Pancreas (tissue), 10 donors: ENCODE measurements at places on chromosomes 11 and 22. TPM values are rescaled to one million over a fixed set of nuclear protein-coding genes. Genes with fewer than 3 reads are reported as not detected.

- DNase-seq = no peak
Measured at GRCh38 chr22:26852176-26852575, 194.8 kb downstream of the MIAT start.

The CRYBB3 gene
- total RNA-seq = not detected

DNA sequence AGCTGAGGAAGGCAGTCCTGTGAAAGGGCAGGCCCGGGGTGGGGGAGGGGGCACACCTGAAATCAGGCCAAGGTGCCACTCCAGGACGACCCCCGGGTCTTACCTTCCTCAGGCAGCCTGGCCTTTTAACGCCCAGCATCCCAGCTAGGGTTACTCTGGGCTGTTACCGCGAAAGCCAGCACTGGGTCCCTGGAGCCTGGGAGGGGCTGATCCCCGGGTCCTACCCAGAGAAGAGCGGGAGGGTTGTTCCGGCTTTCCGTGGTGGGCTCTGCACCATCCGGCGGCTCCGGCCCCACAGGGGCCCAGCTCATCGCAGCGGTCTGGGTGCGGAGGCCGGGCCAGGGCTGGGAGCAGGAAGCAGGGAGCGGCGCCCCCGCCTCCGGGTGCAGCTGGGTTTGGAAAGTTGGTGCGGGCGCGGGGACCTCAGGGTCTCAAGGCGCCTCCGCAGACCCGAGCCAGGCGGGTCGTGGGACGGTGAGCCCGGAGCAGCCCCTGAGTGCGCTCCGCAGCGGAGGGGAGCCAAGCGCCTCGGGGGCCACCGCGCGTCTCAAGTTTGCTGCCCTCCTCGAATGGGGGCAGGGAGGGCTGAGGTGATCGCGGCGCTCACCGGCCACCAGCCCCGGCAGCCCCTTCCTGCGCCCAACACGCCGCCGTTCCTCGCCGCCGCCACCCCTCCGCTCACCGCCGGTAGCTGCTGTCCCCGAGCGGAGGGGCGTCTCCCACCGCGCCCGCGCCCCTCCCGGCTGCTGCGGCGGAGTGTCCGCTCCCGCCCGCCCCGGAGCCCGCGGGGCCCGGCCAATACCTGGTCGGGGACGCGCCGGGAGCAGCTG is 831 bp downstream of the CHST1 start:
- no peak for DNase-seq

DNA sequence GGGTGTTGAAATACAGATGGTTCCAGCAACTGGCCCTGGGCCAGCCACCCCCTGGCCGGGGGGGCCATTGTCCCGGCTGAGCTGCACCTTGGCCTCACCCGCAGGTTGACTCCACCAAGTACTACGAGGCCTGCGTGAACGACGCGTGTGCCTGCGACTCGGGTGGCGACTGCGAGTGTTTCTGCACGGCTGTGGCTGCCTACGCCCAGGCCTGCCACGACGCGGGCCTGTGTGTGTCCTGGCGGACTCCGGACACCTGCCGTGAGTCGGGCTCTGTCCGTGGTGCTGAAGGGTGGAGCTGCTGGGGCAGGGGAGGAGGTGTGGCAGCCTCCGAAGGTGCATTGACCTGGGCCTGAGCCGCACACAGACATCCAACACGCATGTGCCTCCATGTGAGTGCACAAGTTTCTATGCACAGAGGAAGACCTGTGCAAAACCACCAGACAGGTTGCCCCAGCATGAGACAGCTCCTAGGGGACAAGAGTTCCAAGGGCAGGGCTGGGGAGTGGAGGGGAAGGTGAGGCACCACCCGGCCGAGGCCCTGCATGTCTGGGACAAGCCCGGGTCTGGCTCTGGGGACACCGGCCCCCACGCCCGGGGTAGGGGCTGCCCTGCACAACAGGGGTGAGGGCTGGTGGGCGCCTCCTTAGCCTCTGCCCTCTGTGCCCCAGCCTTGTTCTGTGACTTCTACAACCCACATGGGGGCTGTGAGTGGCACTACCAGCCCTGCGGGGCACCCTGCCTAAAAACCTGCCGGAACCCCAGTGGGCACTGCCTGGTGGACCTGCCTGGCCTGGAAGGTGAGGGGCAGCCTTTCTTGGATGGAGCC is 16.1 kb downstream of the MUC5B start:
- peak; percentile 59 for DNase-seq

DNA sequence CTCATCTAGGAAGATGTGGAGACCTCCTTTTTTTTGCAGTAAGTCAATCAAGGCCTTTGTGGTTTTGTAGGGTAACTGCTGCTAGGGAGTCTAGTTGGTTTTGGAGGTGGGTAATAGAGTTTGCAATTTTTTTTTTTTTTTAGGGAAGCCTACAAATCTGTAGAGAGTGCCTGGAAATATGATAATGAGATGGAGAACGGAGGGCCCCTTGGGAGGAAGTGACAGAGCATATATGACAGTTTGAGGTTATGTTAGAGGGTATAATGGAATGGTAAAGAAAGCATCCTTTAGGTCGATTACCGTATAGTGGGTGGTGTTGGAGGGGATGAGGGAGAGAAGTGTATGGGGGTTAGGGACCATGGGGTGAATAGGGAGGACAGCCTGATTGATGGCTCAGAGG is 98.3 kb downstream of the ELP4 start:
- no peak for DNase-seq

The RFPL1 gene
- total RNA-seq = not detected
